ENCODE measurements at places on chromosomes 1 and 21.

- no peak for DNase-seq
These were observed 63.2 kb downstream of the MPZL1 start for GRCh38 chr1:167784876-167785550.

DNA sequence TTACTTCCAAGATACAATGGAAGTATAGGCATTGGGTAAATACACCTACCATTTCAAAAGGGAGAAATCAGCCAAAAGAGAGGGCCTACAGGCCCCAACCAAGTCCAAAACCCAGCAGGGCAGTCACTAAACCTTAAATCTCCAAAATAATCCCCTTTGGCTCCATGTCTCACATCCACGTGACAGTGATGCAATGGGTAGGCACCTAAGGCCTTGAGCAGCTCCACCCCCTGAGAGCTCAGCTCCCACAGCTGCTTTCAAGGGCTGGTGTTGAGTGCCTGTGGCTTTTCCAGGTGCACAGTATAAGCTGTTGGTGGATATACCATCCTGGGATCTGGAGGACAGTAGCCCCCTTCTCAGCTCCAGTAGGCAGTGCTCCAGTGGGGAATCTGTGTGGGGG, 72.5 kb downstream of the UROD start:
- no peak for DNase-seq

DNA sequence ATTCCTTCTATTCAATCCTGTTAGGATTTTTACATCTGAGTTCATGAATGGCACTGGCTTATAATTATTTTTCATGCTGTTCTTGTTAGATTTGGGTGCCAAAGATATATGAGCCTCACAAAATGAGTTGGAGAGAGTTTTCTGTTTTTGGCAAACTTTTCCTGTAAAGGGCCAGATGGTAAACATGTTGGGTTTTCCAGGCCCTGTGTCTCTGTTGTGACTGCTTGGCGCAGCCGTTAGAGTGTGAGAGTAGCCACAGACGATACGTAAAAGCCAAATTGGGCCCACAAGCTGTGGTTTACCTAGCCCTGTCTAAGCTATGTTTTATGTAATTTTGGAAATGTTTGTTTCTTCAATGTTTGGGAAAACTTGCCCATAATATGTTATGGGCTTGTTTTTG, 15.6 kb upstream of the CA6 start:
- no peak for DNase-seq

DNA sequence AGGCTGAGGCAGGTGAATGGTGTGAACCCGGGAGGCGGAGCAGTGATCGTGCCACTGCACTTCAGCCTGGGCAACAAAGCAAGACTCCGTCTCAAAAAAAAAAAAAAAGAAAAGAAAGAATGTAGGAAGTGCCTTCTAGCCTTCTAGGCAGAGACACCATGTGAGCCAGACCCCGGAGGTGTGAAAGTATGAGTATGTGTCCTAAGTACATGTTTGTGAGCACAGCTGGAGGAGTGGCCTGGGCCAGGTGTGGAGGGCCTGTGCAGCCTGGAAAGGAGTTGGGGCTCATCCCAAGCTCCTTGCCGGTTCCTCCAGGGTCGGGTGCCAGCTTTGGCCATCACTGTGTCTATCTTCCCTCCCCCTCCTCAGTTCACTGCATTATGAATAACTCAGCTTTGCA, 13.0 kb downstream of the SOX13 start:
- DNase-seq = no peak

GRCh38 chr1:208682664-208683013, 438.5 kb upstream of the PLXNA2 start:
- DNase-seq = peak; percentile 49

- no peak for DNase-seq
These were observed 2.7 kb downstream of the ZBTB18 start for GRCh38 chr1:244053831-244054230.

- DNase-seq = peak; percentile 84
These were observed 59.0 kb upstream of the ACOT11 start for GRCh38 chr1:54488779-54489626.

DNA sequence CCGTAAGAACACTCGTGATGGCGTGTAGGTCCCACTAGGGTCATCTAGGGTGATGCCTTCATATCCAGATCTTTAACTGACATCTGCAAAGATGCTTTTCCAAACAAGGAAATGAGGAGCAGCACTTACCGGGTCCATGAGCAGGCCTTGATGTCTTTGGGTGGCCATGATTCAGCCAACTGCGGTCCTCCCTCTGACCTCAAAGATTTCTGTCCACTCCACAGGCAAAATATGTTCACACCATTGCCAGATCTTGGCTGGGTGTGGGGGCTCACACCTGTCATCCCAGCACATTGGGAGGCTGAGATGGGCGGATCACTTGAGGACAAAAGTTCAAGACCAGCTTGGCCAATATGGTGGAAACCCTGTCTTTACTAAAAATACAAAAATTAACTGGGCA, 18.2 kb downstream of the TRPM2 start:
- DNase-seq = no peak

DNA sequence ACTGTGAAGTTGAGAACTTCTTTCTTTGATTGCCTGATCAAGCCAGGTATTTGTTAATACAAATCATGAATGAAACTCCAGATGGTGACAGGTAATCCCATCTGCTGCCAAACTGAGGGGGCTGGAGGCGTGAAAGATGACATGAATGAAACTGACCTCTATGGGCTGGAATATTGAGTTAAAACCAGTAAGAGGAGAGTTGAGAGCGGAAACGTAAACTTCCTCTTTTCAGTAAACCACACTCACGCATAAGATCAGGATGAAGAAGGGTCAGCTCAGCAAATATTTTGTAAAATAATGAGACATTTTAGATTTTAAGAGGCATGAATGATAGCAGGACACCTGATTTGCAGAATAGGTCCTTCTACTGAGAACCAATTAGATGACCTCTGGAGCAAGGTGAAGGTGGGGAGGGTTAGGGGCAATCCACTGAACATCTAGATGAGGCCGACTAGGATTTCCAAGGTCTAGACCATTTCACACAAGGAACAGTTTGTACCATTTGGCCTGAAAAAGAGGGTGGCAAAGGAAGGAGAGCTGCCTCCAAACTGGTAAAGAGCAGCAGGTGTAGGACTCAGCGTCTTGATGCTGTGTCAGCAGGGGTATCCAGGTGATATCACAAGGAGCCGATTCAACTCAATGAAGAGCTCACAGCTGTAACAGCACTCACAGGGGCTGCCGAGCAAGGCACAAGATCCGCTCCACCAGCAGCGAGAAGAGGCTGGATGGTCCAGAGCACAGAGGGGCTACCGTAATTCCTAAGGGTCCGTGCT, 132.6 kb downstream of the NTPCR start:
- DNase-seq = no peak

GRCh38 chr1:203593723-203594122, 32.9 kb upstream of the ATP2B4 start:
- peak; percentile 73 for DNase-seq

DNA sequence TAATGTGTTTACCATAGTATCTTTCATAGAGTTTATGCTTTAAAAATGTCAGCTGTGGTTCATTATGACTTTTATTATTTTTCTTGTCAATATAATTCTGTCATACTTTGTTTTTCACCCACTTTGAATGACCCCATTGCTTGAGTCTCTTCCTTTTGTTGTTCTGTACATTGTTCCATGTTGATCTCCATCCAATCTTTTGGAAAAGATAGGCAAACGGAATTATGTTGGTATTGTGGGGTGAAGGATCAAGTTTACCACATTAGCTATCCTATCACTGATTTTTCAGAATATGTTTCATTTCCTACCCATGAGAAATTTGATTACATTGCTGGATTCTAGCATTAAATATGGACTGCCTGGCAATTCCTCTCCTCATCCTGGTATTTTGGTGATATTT, 196.6 kb downstream of the NFIA start:
- DNase-seq = no peak

DNA sequence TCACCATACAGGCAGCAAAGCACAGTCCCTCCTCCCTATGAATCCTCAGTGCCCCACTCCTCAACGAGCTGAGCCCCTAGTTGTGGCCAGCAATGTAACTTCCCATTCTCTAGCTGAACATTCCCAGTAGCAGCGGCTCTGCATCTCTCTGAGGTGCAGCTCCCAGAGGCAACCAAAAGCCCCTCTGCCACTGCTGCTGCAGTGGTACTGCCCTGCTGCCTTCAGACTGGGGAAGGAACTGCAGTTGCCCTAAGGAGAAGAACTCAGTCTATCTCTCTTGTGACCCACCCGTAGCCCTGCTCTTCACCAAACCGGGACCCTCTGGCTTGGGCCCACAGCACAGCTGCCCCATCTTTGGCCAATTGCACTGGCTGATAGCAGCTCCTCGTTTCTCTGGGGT, 31.6 kb downstream of the PYHIN1 start:
- no peak for DNase-seq

DNA sequence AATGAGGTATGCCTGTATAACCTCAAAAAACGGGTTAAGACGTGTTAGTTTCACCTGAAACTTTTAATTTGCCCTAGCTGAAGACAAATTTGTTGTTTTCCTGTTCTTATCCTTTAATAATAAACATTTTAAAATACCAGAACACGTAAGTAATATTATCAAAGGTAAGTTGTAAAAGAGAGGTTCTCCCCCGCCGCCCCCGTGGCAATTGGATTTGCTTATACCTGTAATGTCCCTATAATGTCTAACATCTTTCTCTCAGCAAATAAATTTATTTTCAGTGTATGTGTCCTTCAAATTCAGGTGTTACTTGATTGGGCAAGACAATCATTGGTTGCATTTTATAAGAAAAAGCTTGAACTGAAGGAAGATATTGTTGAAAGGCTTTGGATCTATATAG, 5.9 kb downstream of the URB2 start:
- DNase-seq = no peak

DNA sequence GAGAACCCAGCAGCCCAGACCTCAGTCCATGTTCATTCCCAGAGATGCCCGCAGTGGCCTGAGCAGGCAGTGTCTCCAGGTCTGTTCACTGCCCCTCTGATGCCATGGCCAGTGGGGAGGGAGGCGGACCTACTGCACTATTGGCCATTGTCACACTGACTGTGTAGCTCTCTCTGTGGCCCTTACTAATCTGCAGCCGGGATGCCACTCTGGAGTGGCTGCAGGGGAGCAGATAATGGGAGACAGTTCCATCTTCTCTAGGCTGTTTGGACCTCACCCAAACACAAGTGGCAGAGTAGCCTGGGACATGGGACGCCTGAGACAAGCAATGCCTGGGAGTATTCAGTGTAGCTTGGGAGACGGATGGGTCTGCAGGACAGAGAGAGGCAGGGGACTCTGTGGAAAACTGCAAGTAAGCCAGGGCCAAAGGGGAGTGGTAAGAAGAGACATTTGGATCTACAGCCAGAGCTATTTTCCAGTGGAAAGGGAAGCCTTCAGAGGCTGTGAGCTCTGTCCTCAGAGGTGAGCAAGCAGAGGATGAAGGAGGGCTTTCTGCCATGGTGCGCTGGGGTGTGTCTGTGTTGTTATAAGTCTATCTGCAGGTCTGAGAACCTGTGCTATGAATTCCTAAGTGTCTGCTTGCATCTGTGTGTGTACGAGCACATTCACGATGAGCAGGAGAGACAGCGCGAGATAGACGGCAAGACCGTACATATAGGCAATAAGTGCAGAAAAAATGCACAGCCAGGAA, 26.7 kb downstream of the DMBX1 start:
- no peak for DNase-seq

DNA sequence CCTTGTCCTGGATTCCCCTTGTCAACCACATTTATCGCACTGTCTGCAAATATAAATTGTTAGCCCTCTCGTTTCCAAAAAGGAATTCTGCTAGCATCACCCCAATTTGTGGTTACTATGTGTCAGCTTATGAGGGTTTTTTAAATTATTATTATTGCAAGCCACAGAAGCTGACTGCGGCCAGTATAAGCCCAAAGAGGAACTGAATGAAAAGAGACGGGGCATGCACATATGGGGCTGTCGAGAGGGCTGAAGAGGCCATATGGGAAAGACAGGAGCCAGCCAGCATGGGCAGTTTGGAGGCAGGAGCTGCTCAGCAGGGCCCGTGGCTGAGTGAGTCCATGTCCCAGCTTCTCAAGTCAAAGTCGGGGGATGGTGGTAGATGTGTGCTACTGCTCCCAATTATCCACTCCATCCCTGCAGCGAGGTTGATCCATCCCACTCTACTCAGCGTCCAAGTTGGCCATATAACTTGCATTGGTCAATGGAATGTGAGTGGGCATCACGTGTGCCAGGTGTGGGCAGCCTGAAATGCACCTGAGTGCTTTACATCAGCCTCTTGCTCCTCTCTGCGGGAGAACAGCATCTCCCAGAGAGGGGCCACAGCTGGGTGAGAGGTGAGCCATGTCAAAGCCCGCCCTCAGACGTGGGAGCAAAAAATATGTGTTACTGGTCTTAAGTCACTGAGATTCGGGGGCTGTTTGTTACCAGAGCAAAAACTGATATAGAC, 37.6 kb upstream of the LDLRAP1 start:
- DNase-seq = no peak

DNA sequence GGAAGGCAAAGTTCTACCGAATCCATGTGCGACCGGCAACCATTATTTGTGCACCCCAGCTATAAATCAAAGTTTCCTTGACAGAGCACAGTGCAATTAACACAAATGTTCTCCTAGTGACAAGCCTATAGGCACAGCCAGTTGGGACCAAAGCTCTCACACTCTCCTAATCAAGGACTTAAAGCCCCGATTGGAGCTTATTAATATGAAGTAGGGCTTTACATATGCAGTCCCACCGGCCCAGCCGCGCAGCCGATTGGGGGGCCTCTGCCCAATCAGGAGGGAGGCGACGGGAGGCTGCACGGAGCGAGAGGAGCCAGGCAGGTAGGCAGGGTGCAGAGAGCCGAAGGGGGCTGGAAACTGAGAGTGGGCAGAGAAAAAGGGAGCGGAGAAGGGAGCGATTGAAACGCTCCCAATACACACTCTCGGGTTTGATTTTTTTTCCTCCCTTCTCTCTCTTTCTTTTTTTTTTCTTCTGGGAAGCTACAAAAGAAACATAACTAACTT, at the start of gene ESRRG:
ESRRG (minus strand) TSS at position 156 of the 507 bp plus-strand sequence; CDS start at position 26, 130 bp downstream.
- peak; percentile 60 for DNase-seq

- no peak for DNase-seq
These were observed 329.0 kb upstream of the DAB1 start for GRCh38 chr1:57752843-57753242.

DNA sequence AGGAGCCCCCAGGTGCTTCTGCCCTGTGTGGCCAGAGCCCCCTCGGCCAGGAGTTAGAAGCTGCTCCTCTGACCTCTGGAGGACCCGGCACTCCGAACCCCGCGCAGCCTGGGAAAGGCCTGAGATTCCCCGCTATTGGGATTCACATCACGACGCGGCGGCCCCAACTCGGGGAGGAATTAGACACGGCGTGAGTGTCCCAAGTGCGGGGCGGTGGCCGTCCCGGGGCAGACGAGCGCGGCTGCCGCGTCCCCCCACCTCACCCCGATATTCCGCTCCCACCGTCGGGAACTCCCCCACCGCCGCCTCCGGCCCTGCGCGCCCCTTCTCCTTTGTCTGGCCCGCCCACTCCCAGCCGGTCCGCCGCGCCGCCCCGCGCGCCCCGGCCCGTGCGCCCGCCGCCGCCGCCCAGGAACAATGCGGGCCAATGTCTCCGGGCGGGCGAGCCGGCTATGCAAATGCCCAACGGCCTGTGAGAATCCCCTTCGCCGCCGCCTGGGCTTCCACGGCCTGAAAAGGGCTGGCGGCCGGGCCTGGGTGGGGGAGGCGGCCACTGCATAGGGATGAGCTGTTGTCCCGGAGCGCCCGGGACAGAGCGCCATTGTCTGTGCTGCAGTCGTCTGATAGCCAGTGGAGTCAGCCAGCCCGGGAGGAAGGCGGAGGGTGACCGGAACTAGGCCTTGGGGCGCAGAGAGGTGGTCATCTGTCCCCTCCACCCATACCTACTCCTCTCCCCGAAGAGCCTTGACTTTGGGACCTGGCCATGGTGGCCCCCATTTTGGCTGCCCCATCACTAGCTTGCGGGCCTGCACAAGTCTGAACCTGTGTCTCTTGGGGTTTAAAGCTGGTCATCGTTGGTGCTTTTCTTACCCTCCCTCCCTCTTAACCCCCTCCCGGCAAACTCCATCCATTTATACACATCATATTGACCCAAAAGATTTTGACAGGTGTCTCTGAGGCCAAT, 19.4 kb downstream of the RHBG start:
- DNase-seq = no peak
